ENCODE measurements at places on chromosomes 11 and 22.

- DNase-seq = no peak
Observed at GRCh38 chr11:94655291-94655690, 88.1 kb downstream of the PIWIL4 start.

GRCh38 chr11:121367001-121367843, 74.7 kb downstream of the SC5D start:
- DNase-seq = peak; percentile 36

- peak; percentile 80 for DNase-seq
Observed at GRCh38 chr11:78961937-78962701, 387.5 kb upstream of the NARS2 start.

- no peak for DNase-seq
Observed at GRCh38 chr22:38062791-38063190, 5.6 kb downstream of the PICK1 start.

GRCh38 chr22:33971561-33971961, 51.3 kb upstream of the LARGE1 start:
- no peak for DNase-seq

DNA sequence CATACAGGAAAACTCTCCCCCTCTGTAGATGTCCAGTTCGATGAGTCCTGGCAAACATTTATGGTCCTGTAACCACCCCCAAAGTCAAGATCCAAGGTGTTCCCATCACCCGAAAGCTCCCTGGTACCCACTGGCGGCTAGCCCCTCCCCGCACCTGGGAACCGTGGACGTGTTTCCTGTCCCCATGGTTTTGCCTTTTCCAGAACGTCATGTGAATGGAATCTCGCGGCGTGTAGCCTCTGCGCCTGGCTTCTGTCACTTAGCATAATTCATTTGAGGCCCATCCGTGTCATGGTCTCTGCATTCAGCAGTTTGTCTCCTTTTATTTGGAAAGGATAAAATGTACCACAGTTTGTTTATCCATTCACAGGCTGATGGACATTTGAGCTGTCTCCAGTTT, 106.3 kb downstream of the KCNQ1 start:
- DNase-seq = no peak

DNA sequence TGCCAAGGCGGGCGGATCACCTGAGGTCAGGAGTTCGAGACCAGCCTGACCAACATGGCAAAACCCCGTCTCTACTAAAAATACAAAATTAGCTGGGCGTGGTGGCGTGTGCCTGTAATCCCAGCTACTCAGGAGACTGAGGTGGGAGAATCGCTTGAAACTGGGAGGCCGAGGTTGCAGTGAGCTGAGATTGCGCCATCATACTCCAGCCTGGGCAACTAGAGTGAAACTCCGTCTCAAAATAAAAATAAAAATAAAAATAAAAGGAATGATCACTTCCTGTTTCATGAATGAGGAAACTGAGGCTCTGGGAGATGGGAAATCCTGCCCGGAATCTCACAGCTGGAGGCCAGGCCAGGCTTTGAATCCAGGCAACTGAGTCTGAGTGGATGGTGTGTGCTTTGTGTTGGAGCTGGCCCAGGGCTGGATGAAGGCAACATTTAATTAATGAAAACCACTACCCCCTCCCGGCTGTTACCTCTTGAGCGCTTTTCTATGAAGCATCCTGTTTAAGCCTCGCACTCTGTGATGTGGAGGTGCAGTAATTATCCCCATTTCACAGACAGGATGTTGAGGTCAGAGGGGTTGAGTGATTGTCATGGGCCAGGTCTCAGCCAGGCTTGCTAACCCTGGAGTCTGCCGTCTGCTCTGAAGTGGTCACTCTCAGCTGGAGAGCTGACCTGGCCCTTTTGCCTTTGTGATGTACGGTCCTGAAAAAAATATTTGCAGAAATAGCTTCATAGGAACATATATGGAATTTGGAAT, 27.8 kb downstream of the LRP5 start:
- no peak for DNase-seq

GRCh38 chr11:67071420-67072284, 15.0 kb downstream of the RHOD start:
- DNase-seq = peak; percentile 69

GRCh38 chr22:24706054-24706453, 68.5 kb downstream of the PIWIL3 start:
- no peak for DNase-seq
